ENCODE measurements at places on chromosomes 3 and 15.

DNA sequence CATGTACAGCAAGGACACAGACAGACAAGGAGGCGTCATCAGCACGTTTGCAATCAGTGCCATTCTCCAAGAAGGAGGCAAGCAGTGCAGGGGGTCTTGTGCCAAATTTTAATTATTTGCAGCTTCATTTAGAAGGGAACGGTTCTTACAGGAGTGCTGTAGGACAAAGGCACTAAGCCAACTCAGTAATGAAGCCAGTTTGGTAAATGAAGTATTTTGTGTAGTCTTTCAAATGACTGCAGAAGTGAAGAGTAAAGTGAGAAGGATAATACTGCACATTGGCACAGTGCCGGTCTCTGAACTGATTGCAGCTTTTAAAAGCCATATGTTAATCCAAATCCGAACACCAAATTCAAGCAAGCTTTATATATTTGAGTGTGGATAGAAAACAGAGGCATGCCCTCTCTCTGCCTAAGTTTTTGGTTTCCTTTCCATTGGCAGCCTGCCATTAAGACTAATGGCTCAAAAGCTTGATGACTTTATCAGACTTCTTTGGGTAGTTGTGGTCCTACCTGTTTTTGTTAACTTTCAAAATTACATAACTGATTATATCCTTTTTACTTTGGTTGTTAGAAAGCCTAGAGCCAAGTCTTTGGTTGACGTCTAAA is 101.3 kb downstream of the SENP2 start:
- DNase-seq, result no peak

- DNase-seq, result no peak
Observed at GRCh38 chr3:177322881-177323280, 125.6 kb upstream of the TBL1XR1 start.

DNA sequence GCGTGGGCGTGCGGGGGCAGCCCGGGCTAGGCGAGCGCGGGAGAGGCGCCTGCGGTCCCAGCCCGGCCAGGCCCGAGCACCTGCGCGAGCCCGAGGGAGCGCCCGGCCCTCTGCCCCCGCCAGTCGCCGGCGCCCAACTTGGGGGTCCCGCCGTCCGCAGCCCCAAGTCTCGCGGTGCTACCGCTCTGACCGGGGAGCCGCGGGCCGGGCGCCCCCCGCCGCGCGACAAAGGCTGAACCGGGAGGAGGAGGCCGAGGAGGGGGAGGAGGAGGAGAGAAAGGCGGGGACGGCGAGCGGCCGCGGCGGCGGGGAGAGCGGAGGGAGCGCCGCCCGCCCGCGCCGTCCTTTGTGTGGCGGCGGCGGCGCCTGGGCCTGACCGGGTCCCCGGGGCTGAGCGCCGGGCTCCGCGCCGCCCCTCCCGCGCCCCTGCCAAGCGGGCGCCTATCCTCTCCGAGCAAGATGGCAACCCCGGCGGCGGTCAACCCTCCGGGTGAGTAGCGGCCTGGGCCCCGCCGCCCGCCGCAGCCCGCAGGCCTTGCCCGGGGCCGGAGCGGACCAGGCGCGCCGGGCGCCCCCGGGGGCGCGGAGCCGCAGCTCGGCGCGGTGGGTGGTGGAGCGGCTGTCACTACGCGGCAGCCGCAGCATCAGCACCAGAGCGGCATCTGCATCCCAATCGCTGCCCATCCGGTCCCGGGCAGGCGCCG is at the start of gene ARNT2:
ARNT2 (plus strand) TSS at position 326 of the 704 bp plus-strand sequence; CDS start at position 460, 134 bp downstream.
- no peak for DNase-seq

GRCh38 chr3:132211896-132212295 is 105.3 kb upstream of the ACP3 start:
- no peak for DNase-seq

- no peak for DNase-seq
Observed at GRCh38 chr3:45567730-45568172, 26.8 kb upstream of the LIMD1 start.

DNA sequence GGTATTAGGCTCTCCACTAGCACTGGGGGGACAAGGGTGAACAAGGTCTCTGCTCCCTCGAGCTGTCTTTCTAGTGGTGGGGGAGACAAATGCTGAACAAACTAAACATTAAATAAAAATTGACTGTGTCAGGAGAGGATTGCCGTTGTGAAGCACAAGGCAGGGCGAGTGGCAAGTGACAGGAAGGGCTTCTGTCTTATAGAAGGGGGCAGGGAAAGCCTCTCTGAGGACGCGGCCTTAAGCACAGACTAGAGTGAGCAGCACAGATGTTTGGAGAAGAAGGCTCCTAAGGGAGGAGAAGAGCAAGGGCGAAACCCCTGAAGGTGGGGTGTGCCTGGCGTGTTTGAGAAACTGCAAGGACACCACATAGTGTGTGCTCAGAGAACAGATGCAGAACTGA is 50.9 kb upstream of the ATP2B2 start:
- DNase-seq, result no peak

DNA sequence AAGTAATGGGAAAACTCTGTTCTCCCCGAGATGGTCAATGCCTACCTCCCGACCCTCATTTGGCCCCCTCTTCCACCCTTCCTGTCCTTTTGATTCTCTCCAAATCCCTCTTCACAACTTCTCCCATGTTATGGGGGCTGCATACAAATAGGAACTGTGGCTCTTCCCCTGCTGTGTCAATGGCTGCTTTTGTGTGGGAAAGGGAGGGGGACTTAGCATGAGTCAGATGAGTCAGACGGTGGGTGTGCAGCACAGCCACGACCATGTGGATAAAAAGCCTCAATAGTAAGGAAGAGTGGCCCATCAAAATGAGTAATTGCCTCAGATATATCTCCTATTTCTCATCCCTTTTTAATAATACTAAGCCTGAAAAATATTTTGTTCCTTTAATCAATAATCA is 31.9 kb downstream of the SPATA16 start:
- no peak for DNase-seq

DNA sequence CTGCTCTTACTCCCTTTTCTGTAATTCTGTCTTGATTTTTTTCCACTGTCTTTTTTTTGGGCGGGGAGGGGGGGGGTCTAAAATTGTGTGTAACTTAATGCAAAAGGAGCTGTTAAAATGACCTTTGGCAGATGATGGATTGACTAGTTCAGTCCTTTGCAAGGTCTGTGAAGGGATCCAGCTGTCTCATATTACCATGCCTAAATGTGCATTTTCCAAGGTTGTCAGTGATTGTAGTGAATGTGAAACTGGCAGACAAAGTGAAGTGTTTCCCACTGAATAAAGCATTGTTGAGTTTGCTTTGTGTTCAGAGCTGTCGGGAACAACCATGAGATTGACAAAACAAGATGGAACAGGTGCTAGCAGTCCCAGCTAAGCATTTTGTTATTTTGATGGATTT is 110.1 kb upstream of the SKOR1 start:
- DNase-seq, result no peak

- no peak for DNase-seq
Observed at GRCh38 chr3:141336672-141337522, 31.4 kb upstream of the ZBTB38 start.

DNA sequence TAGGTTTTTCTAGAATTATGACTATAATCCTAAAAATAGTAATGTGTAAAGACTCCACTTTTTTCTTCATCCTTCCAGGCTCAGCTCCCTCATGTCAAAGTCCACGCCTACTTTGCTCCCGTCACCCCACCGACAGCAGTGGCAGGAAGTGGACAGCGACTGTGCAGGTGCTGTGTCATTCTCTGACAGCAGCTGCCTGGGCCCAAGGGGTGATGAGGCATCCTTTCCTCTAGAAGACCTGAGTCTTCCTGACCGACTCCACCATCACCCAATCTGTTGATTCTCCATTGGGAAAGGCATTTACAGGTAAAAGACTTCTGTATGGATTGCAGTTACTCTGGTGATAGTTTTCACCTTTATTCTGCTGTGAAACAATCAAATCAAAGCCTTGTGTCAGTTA is 54.8 kb downstream of the UBP1 start:
- DNase-seq, result no peak

- DNase-seq, result no peak
Observed at GRCh38 chr15:100241572-100242482, 99.9 kb downstream of the ADAMTS17 start.

- DNase-seq, result no peak
Observed at GRCh38 chr15:38672814-38673670, 108.4 kb upstream of the RASGRP1 start.

DNA sequence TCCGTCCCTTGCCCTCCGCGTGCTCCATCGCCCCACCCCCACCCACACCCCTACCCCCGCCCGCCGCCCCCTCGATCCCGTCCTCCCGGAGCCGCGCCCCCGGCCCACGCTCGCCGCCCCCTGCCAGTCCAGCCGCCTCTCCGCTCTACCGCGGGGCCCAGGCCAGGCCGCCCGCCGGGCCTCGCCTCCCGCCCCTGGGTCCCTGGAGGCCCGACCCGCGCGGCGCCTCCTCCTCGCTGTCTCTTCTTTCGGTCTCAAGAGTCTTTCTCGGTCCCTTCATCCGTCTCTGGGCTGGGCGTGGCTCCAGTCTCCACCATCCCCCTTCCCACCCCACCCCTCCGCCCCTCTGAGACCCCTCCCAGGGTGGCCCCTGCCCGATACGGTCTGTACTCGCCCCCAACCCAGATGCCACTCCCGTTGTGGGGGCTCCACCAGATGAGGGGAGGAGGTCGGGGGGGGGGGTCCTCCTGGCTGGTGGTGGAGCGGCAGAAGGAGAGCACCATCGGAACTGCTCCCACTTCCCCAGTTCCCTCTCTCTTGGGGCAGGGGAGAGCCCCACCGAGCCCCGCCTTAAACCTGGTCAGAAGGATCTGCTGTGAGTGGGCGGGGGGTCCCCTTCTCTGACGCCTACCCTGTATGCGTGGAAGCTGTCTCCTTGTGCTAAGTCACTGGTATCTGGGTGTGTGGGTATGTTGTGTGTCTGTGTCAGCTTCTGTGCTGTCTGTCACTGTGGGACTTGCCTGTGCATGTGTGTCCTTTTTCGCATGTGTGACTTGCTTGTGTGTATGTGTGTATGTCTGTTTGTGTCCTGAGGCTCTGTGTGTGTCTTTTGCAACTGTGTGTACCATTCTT is 1.0 kb downstream of the PRKCD start:
- no peak for DNase-seq

DNA sequence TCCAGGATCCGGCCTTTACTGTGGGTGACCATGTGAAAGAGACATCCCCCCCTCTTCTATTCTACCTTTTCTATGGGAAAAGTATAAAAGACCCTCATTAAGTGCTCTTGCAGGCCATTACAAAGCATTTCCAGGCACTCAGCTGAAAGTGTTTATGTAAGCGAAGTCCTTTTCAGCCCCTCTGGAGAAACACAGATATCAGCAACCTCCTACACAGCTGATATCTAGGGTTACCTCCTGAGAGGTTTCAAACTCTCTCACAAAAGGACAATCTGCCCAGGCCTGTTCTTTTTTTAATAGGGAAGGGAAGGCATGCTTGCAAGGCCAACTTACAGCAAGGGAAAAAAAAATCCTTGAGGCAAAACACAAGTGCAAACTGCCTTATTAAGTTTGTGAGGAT is 12.6 kb downstream of the ETV5 start:
- DNase-seq, result no peak

DNA sequence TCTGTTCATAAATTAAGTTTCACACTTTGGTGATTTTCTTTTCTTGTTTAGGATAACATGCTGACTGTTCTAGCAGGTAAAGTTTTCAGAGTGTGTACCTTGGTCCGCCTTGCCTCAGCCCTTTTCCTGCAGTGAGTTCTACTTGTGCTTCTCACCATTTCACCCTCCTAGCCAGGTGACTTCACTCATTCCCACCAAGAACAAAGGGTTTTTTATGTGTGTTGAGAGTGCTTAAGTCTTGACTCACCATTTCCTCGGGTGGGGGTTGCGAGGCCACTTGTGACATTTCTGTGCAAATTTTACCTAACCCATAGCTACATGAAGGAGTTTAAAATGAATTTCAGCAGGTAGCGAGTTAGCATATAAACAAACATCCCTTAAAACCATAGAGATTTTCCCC is 81.4 kb downstream of the C3orf38 start:
- no peak for DNase-seq

- no peak for DNase-seq
Observed at GRCh38 chr3:82938821-82939328, 1177.4 kb upstream of the GBE1 start.

DNA sequence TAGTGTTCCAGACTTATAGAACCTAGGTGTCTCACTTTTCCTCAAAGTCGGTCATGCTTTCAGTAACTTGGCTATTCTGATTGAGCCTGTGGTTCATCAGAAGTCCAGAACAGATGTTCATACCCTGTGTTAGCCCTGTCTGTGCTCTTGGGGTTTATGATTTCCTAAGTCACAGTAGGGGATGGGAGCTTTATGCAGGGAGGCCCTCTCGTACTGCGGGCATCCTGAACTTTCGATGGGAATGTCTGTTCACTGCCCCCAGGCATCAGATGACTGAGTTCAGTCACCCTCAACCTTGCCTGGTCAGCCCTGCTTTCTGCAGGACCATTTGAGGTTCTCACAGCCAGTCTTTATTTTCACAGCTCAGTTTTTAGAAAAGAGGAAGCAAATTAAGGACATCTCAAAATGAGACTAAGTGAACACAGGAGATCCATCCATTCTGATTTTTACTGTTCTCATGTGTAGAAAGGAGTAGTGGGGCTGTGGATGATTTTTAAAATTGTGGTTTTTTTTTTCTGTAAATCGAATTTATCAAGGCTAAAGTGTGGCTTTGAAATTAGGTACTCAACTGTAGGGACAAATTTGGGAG is 71.3 kb downstream of the CMTM8 start:
- DNase-seq, result no peak

DNA sequence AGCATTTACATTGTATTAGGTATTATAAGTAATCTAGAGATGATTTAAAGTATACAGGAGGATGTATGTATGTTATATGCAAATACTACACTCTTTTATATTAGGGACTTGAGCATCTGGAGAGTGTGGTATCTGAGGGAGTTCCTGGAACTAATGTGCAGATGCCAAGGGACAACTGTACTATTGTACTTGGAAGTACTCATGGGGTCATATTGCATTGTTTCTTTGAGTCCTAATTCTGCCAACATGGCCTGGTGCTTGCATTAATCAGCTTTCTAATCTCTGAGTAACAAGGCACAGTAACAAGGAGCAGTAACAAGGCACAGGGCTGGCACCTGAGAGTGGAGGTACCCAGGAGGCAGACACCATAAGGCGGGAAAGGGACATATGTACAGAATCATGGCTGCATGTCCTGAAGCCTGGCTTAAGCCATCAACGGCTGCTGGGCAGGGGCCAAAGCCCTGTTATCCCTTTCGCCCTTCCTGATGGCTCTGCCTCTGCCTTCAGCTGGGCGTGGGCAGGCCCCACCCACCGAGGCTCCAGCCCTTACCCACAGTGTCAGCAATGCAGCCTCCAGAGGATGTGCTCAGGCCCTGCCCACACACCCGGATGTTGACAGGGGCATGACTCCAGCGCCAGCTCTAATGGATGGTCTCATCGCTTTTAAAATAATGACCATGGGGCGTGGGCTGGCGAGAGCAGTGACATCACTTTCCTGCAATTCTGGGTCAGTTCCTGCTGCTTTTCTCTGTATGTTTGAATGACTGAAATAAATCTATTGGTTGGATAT is 22.9 kb downstream of the CEMIP start:
- no peak for DNase-seq

DNA sequence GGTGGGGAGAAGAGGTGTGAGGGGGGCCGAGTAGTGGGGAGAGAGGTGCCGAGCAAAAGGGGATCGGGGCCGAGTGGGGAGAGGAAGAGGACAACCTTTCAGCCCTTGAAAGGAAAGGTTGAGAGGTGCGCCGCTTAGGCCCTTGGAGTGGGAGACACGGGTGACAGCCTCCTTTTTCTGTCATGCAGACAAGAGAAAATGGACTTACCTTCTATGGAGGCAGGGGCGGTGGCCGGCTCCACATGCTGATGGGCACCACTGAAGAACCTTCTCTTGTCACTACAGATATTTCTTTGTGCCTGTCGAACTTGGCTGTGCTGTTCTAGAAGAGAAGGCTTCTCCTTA is 421 bp downstream of the KLHL18 start:
- DNase-seq, result no peak

All from stimulated activated CD4-positive, alpha-beta T cell treated with anti-CD3 and anti-CD28 coated beads, Interleukin-1b, Interleukin-23, amount 100 ng/mL, for 1 hour (primary cell).